Tongue (tissue), 3 donors: ENCODE measurements at places on chromosomes 5 and 9. TPM values are rescaled to one million over a fixed set of nuclear protein-coding genes. Genes with fewer than 3 reads are reported as not detected.

DNA sequence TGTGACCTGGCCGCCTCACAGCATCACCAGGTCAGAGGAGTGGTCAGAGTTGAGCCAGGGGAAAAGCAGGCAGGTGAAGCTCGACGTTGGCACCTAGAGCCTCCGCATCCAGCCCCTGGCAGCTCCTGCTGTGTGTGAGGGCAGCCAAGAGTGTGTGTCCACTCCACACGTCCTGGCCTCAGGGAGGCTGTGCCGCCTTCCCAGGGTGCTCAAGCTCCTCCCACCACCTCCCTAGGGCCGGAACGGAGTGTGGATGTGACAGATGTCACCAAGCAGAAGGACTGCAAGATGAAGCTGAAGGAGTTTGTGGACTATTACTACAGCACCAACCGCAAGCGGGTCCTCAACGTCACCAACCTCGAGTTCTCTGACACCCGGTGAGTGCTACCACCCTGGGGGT is 72.5 kb downstream of the PHF2 start:
- no peak for DNase-seq

DNA sequence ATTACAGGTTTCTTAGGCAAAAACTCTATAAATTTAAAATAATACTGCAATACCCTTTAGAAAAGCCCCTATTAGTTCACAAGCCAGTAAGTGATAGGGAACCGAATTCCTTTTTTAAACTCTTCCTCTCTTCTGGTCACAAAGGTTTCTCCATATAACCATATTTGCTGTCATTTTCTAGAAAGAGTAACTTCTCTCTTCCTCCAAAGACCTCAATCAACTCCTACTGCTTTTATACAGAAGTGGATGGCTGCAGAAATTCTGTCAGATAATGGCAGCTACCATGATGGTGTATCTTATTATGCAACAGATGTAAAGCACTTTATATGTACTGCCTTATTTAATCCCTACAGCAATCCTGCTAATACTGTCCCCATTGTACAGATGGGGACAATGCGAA is 6.2 kb downstream of the TUT7 start:
- no peak for DNase-seq

DNA sequence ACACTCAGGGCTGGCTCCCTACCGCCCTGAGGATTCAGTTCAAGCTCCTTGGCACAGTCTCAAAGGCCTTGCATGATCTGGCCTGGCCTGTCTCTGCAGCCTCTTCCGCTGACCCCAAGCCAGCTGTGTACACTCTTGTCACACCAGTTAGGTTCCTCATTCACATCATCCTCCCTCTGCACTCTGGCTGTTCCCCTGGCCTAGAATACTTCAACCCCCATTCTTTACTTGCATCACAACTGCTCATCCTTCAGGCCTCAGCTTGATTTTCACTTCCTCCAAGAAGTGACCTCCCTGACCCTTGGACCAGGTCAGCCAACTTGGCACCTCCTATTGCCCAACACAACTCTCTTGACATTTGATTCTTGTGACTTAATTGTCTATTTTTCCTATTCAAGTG is 18.9 kb upstream of the PFDN1 start:
- DNase-seq = no peak

DNA sequence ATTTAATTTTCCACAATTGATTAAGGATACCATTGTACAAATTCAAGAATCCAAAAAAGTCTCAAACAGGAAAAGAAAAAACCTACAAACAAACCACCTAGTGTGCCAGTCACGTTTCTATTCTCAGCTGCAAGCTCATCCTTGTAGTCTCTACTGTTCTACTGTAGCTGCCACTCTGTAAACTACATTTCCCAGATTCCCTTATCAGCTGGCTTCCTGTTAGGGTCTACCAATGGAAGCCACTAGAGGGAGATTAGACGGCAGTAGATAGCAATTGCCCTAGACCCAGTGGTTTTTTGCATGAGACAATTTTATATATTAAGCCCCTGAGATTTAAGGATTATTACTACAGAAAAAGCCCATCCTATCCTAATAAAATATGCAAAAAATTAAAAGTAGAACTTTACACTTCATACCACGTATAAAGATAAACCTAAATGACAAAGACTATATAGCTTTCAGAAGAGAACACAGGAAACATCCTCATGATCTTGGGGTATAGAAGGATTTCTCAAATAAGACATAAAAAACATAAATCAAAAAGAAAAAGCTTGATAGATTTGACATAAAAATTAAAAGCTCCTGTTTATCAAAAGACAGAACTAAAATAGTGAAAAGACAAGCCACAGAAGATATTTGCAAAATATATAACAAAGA is 37.4 kb downstream of the P4HA2 start:
- peak; percentile 86 for DNase-seq

GRCh38 chr5:53915120-53915519 is 354.7 kb downstream of the NDUFS4 start:
- DNase-seq = no peak

DNA sequence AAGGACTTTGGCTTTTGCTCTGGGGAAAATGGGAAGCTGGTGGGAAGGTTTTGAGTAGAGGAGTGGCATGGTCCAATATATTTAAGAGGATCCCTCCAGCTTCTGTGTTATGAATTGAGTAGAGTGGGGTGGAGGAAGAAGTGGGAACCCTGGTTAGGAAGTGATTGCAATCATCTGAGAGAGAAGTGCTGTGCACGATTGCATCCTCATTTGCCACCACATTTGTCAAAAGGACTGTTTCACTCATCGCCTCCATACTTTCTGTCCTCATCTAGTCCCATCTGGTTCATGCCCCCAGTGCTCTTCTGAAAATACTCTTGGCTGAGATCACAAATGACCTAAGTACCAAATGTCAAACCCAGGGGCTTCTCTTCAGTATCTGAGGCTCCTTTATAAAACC is 192.1 kb downstream of the RAB3C start:
- DNase-seq = no peak

GRCh38 chr9:131214876-131215275 is 61.4 kb downstream of the FAM78A start:
- DNase-seq = no peak

- DNase-seq = no peak
These were observed 341.4 kb downstream of the RAB3C start for GRCh38 chr5:58924306-58924705.

GRCh38 chr5:133865113-133865512 is 103.3 kb downstream of the C5orf15 start:
- DNase-seq = no peak

GRCh38 chr5:139822553-139823425 is 27.2 kb downstream of the PSD2 start:
- no peak for DNase-seq

GRCh38 chr5:94218374-94218773 is 400.0 kb downstream of the KIAA0825 start:
- peak; percentile 10 for DNase-seq

- no peak for DNase-seq
These were observed 201.1 kb downstream of the SEMA5A start for GRCh38 chr5:9344751-9345240.

DNA sequence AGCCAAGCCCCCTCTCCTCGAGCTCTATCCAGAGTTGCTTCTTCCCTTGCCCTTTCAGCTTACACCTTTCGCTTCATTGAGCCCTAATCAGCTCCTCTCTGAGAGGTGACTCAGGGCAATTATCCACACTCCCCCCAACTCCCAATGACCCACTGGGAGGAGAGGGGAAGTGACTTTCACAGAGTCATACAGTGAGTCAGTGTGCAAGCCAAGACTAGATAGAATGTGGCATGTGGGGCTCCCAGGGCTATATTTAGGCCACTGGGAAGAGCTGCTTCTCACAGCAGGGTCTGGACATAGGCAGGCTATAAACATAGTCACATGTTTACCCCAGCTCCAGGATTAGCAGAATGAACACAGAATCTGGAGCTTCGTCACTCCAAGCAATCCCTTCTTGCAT is 57.4 kb downstream of the NRG2 start:
- DNase-seq = no peak

DNA sequence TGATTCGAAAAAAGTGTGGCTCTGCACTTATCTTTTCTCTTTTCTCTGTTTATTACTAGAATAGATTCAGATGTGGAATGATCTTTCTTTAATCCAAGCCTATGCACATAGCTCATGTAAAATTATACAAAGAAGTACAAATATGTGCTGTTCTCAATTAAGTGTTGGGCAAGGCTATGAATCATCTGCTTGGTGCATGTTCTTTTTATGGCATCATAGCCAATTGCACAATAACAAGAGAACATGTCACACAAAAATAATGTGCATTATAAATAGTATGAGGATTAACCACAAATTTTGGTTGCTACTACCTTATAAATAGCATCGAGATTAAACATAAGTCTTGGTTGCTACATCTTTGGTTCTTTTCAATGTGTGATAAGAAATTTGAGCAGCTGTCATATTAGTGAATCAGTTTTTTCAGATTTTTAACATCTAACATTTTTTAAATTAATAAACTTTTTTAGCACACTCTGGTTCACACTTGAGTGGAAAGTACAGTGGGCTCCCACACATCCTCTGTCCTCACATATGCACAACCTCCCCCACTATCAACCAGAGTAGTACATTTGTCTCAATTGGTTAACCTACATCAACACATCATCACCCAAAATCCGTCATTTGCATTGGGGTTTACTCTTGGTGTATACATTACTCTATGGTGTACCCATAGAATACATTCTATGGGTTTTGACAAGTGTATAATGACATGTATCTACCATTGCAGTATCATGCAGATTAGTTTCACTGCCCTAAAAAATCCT is 6.8 kb upstream of the RECK start:
- peak; percentile 16 for DNase-seq

DNA sequence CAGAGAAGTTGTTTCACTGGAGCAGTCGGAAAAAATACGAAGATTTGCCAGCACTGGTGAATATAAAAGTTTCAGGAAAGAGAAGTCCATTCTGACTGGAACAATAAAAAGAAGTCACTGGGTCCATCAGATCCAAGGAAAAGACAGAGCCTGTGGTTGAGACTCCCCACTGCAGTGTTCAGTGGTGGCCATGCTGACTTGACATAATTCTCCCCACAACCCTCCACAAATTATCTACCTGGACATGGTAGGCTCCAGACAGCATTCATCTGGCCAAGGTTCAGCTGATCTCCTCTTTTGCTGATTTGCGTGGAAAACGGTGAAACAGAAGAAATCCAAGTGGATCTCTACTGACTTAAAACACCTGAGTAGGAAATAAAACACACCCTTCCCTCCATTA is 8.0 kb downstream of the THBS4 start:
- DNase-seq = no peak

The ZNF189 gene
- total RNA-seq = 31.8 TPM

The TIMD4 gene
- not detected for total RNA-seq

The PCDHA12 gene
- total RNA-seq = 0.10 TPM

The RNF183 gene
- total RNA-seq = 0.21 TPM

The TIGD6 gene
- total RNA-seq = 2.1 TPM

The DMRT3 gene
- not detected for total RNA-seq

The HTR4 gene
- total RNA-seq = not detected
